Urinary bladder (tissue), 4 donors: ENCODE measurements at places on chromosomes 11 and 22.

- DNase-seq, result no peak
These were observed 21.3 kb upstream of the MTNR1B start for GRCh38 chr11:92948116-92948515.

GRCh38 chr11:47448566-47449427, at the start of gene RAPSN:
Gene RAPSN, minus strand, starts transcription at chr11:47449136. Its CDS starts 172 bp downstream, at chr11:47448964.
- no peak for DNase-seq

- no peak for DNase-seq
These were observed 547 bp downstream of the PARVG start for GRCh38 chr22:44181033-44181911.

- no peak for DNase-seq
These were observed 46.3 kb downstream of the PIK3C2A start for GRCh38 chr11:17161515-17161914.

DNA sequence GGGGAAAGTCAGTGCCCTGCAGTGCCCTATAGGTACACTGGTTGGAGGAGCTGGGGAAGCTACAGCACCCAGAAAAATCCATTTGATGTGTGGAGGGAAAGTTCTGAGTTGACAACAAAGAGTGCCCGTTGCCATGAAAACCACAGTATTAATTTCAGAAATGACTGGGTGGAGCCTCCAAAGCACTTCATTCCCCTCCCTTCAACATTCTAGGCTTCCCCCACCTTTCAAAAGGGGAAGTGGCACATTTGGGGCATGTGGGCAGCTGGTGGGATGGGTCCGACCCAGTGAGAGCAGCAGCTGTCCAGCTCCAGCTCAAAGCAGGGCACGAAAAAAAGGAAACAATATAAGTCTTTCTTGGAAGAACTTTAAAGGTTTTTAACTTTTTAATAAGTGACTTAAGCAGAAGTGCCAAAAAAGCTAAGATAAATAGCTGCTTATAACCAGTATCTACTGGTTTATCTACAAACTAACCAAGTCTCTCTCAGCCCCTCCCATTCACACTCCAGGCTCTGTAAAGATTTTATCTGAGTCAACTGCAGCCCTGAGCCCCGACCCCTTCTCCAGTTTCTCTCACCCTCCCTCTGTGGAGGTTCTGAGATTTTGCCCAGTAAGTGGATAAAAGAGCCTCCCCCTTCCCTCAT, 9.0 kb upstream of the AHNAK start:
- no peak for DNase-seq

DNA sequence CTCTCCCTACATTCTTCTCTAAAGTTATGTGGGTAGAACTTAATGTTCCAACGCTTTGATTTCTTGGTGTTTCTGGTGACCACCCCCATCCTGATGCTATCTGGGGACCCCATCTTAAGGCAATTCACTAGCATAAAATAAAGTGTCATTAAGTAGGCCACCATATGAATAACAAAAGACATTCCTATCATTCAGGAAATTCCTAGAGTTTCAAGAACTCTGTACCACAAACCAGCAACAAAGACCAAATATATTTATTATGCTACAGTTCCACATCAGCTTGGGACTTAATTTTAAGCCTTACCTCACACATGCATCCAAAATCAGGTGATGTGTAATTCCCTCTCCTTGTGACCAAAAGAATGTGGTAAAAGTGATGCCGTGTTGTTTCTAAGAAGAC, 254.6 kb upstream of the LRRC4C start:
- no peak for DNase-seq

- DNase-seq, result no peak
These were observed 61.9 kb downstream of the SYN3 start for GRCh38 chr22:32996276-32996675.

DNA sequence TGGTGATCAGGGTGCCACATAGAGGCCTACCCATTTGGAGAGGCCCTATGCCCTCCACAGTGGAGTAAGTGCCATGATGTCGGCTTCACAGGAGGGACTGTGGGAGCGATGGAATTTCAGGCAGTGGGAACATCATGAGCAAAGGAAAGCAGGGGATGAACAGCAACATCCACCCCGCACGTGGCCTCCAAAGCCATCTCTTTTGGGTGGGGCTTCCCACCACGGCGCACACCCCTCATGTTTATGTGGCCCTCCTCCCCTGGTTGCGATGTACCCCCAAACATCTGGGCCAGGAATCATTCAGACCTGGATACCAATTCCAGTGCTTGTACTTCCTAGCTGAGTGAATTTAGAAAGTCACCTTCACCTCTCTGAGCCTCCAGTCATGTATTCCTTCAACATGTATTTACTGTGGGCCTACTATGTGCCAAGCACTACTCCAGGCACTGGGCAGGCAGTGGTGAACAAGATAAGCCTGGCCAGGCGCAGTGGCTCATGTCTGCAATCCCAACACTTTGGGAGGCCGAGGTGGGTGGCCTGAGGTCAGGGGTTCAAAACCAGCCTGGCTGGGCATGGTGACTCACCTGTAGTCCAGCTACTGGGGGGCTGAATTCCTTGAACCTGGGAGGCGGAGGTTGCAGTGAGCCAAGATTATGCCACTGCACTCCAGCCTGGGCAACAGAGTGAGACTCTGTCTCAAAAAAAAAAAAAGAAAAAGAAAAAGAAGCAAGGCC, 1.8 kb upstream of the MAFF start:
- DNase-seq, result no peak

GRCh38 chr11:886568-886967, 24.0 kb downstream of the CHID1 start:
- no peak for DNase-seq

DNA sequence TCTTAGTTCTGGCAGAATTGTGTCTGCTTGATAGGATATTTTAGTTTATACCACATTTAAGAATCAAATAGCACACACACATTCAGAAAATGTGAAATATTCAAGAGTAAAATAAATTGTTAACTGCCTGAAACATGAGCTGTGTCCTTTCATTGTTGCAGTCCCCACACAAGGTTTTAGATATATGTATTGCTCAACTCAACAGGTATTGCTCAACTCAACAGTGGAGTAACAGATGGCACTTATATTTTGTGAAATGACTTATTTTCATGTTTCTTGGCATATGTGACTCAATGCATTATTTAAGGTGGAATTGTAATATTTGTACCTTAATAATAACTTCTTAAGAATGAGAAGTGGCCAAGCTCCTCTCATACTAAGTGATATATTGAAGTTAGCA, 760.3 kb downstream of the CNTN5 start:
- no peak for DNase-seq

- no peak for DNase-seq
These were observed 235.4 kb downstream of the METTL15 start for GRCh38 chr11:28343304-28344233.

GRCh38 chr22:46446799-46447198, 90.6 kb downstream of the CELSR1 start:
- no peak for DNase-seq

- no peak for DNase-seq
These were observed 33.3 kb downstream of the KCNC1 start for GRCh38 chr11:17767914-17768313.

- DNase-seq, result no peak
These were observed 64.1 kb upstream of the TMEM45B start for GRCh38 chr11:129751511-129751910.

GRCh38 chr11:106160494-106160893, 83.0 kb downstream of the AASDHPPT start:
- no peak for DNase-seq

- no peak for DNase-seq
These were observed 38.9 kb upstream of the CCDC89 start for GRCh38 chr11:85724748-85725465.

DNA sequence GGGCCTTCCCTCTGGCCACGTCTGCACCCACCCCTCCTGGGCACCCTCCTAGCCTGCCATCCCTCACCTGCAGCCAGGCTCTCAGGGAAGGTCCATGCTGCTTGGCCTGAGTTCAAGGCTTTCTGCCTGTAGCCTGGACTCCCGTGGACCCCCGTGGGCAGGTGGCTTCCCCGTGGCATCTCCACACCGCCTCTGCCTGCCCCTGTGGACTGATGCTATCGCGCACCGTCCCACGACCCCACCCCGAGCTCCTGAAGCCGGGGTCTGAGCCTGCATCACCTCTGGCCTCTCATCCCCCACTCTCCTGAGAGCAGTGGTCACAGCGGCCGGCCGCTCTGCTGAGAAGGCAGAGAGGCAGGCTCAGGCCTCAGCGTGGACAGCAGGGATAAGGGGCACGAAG, 4.5 kb downstream of the IFITM5 start:
- no peak for DNase-seq

DNA sequence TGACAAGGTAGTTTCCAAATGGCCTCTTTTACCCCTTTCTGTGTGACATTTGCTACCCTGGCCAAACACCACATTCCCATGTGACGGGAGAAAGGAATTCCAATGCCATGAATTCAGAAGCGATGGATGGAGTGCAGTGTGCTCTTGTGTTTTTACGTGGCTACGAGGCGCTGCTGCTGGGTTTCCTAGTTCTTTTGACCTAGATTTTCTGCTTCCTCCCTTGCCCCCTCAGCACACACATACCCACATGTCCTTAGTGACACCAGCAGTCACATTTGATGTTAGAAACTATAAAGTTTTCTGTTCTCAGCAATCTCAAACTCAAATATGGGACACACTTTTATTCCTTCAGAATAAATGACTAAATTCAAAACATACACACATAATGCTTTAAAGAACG, 7.8 kb upstream of the TMA7B start:
- no peak for DNase-seq

- DNase-seq, result peak; percentile 62
These were observed 95.5 kb upstream of the PARVA start for GRCh38 chr11:12281571-12282478.

- DNase-seq, result no peak
These were observed 9.8 kb downstream of the PRMT3 start for GRCh38 chr11:20397281-20397680.

DNA sequence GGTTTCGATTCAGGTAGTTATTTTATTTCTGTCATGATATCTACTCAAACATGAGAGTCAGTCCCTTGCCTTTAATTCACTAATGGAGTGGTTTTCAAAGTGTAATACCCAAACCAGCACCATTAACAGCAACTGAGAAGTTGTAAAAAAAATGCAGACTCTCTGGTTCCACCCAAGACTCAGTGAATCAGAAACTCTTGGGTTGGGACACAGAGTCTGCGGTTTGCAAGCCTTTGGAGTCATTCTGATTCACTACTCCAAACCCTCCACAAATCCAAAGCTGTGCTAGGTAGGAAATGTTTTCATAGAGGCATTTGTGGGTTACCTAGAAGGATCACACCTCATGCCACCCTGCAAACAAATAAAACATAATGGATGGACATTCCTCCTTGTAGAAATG, 340.1 kb downstream of the NTM start:
- DNase-seq, result no peak

- no peak for DNase-seq
These were observed 56.8 kb downstream of the C22orf31 start for GRCh38 chr22:29004647-29005371.

DNA sequence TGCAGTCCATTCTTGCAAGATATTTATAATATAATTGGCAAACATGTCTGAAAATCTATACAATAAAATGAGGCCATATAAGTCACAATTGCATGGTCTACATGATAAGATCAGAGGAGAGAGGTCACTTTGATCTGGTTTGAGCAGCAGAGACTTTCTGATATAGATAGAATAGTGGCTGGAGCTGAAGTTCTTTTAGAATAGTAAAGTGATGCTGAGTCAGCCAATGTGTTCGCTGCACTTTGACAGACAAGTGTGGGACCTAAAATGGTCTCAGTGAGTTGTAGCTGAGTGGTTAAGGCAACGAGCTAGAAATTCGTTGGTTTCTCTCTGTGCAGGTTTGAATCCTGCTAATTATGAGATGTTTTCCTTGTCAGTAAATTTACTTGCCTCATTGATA, 257.0 kb upstream of the C11orf87 start:
- DNase-seq, result no peak

DNA sequence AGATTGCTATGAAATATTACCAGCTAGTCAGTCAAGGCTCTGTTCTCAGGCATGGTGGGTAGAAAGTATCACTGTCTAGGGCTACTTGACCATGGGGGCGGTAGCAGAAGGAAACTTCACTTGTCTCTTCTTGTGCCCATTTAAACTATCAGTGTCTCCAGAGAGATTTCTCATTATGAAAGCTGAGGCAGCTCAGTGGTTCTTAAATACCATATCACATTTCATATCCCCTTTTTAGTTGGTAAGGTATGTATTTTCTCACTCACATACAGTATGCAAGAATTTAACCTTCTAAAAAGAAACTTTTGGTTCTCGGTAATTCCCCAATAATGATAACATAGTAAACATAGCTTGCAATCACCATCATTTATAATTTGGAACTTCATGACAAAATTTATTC, 1180.0 kb upstream of the TENM4 start:
- DNase-seq, result no peak

GRCh38 chr22:38153821-38154562, 27.6 kb downstream of the PLA2G6 start:
- DNase-seq, result no peak

- no peak for DNase-seq
These were observed 17.8 kb upstream of the RAG2 start for GRCh38 chr11:36615826-36616225.

GRCh38 chr11:12166299-12167060, 56.1 kb downstream of the MICAL2 start:
- DNase-seq, result no peak

GRCh38 chr22:44002324-44002723, 21.8 kb upstream of the PARVB start:
- no peak for DNase-seq

DNA sequence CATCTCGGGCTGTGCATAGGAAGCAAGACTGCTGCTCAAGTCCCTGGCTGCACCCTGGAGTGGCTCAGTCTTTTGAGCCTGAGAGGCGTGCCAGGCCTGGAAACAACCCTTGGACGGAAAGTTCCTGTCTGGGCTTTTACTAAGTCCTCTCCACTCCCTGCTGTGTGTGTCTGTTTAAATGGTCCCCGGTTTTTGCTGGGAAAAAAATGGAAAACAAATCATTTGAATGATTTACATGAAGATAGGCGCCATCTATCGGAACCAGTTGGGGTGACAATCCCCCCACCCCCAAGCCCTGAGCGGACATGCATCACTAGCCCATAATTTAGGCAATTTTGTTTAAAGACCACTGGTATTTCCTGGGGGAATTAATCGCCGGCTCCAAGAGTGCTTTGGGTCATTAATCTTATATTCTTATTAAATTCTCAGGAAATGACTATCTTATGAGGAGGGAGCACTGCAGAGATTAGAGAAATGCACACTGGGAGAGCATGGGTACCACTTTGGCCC, 2.7 kb upstream of the GAB2 start:
- peak; percentile 73 for DNase-seq

GRCh38 chr11:94678901-94679300, 89.3 kb upstream of the AMOTL1 start:
- DNase-seq, result no peak

- no peak for DNase-seq
These were observed 4.6 kb upstream of the APOL4 start for GRCh38 chr22:36206255-36206654.
